ENCODE measurements at places on chromosomes 11 and 22.

DNA sequence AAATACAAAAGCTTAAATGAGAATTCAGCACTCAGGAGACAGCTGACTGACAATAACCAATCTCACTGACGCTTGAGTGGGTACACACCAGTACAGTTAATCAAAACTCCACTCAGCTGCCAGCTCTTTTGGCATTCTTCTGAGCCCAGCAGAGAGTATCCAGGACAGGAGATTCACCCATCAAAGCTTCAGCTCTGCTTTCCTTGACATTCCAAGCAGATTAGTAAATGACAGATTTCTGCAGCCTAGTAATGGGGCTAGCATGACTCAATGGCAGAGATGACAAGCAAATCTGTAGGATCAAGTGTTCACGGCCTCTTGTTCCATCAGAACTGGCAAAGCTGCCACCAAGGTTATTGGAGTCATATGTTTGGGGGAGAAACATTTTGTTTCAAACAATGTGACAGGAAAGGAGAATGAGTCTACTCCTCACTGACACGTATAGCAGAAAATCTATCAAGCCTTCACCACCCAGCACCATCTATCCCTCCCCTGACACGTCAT lies 420.0 kb downstream of the DYNC2H1 start:
- no peak for DNase-seq

DNA sequence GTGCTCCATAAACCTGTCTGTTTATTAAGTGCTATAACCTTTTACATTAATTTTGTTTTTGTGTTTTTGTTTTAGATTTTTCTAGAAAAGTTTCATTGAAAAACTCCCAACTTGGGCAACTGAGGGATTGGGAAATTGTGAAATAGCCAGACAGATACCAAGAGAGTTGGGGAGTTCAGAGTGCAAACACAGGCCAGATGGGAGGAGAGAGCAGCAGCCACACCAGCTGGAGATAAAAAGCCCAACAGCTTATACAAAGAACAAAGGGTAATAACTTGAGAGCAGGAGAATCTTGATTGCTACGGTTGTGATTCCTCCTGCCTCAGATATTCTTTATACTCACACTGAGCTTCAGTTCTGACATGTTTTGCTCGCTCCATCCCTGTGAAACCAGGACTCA lies 1642.2 kb downstream of the LRRC4C start:
- DNase-seq, result no peak

GRCh38 chr11:127656116-127656836 lies 655.7 kb upstream of the KIRREL3 start:
- DNase-seq, result no peak

- DNase-seq, result no peak
Observed at GRCh38 chr22:23800297-23801237, 13.8 kb downstream of the SMARCB1 start.

GRCh38 chr11:326592-326841 lies 5.9 kb upstream of the IFITM3 start:
- DNase-seq, result no peak

GRCh38 chr11:9748361-9748970 lies 84.6 kb downstream of the SWAP70 start:
- no peak for DNase-seq

DNA sequence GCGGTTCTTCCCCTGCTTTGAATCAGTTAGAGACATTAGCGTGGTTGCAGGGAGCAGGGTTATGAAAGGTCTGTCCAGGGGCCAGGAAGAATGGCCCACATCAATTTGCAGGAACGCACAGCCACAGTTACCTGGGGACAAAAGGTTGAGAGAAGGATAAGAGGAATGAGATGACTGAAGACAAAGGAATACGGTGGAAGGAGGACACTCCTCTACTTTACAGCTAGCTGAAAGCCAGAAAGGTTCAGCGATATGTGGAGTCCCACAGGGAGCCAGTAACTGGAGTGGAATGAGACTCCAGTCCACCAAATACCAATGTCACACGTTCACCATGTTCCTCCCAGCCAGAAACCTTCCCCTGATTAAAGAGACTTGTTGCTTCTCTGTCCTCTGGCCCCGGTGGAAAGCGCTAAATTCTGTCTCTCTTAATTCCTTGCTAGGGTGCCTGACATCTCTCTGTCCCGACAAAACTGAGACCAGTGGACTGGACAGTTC lies 10.7 kb downstream of the XNDC1N start:
- DNase-seq, result no peak

- no peak for DNase-seq
Observed at GRCh38 chr22:44536411-44536810, 38.4 kb upstream of the RTL6 start.

- DNase-seq, result no peak
Observed at GRCh38 chr11:19975414-19975990, 184.8 kb downstream of the DBX1 start.

DNA sequence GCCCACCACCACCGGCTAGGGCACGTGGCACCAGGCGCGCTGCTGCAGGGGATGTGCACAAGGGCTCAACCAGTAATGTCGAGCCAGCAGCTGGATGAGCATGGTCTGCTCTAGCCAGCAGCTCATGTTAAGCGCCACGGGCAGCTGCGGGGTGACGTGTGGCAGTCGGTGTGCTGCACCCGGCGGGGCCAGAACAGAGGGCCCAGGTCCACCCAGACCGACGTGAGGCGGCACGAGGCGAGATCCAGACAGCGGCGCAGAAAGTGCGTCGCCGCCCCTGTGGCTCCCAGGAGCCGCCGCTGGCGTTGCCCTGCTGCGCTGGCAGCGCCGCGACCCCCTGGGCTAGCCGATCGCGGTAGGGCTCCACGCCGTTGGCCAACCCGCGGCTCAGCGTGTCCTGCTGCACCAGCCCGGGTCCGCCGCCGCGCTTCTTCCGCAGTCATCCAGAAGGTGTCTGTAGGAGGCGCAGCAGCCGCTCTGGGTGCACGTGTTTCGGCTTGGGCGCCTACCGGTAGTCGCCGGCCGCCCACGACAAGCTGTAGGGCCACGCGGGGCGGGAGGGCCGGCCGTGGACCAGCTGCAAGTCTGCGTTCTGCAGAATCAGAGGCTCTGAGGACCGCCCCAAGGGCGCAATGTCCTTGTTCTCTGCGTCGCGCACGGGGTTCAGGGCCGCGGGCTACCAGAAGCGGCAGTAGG lies 4.6 kb upstream of the GALR3 start:
- DNase-seq, result peak; percentile 56

DNA sequence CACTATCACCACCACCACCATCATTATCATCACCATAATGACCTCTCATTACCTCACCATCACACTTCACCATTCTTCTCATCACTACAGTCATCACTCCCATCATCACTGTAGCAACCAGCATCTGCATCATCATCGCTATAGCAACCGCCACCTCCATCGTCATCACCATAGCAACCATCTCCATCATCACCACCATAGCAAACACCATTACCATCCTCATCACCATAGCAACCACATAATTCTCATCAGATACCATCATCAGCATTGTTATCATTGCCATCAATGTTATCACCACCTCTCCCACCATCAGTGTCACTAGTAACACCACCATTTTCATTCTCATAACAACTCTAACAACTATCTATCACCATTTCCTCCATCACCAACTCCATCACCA lies 23.1 kb upstream of the CD82 start:
- no peak for DNase-seq

- DNase-seq, result no peak
Observed at GRCh38 chr22:38645430-38645829, 10.8 kb downstream of the FAM227A start.

DNA sequence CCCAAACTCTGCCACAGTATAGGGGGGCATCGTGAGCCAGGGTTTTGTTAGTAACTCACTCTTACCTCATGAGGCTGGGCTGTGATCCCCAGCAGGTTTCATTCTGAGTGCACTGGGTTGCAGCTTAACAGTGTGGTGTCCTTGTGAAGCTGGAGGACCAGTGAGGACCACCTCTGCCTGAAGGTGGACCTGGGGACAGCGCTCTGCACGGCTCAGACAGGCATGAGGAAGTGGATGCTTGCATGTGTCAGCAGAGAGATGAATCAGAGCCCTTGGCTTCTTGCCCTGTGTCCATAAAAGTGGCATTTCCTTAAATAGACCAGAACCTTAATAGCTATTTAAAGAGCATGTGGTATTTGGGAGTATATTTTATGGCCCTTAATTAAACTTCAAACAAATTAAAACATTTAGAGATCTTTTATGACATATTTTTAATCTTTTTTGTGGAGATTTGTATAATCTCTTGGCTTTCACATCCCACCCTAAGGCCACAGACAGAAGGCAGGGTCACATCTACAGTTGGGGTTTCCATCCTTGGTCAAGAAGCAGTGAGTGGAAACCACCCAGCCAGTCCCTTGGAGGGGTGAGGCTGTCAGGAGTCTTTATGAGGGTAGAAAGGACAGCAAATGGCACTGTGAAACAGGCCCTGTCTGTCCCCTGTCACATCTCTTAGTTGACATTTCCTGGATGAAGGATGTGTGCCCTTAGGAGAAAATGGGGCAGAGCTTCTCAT lies 24.8 kb upstream of the ADORA2A start:
- DNase-seq, result no peak

- no peak for DNase-seq
Observed at GRCh38 chr11:111357150-111358037, 21.7 kb downstream of the POU2AF1 start.

DNA sequence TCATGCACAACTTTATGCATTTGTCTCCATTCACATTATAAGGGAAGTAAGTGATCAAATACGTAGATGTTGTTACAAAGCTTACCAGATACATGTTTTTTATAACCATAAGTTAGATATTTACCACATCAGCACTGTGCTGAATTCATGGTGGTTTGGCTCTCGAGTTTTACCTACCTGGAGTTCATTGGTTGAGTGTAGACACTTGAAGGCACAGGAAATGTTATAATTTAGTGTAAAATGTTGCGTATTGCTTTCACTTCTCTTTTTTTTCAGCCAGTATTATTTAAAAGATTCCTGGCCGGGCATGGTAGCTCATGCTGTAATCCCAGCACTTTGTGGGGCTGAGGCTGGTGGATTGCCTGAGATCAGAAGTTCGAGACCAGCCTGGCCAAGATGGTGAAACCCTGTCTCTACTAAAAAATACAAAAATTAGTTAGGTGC lies 53.1 kb upstream of the GRK2 start:
- DNase-seq, result no peak

GRCh38 chr11:9530020-9530621 lies 43.3 kb upstream of the WEE1 start:
- DNase-seq, result no peak

DNA sequence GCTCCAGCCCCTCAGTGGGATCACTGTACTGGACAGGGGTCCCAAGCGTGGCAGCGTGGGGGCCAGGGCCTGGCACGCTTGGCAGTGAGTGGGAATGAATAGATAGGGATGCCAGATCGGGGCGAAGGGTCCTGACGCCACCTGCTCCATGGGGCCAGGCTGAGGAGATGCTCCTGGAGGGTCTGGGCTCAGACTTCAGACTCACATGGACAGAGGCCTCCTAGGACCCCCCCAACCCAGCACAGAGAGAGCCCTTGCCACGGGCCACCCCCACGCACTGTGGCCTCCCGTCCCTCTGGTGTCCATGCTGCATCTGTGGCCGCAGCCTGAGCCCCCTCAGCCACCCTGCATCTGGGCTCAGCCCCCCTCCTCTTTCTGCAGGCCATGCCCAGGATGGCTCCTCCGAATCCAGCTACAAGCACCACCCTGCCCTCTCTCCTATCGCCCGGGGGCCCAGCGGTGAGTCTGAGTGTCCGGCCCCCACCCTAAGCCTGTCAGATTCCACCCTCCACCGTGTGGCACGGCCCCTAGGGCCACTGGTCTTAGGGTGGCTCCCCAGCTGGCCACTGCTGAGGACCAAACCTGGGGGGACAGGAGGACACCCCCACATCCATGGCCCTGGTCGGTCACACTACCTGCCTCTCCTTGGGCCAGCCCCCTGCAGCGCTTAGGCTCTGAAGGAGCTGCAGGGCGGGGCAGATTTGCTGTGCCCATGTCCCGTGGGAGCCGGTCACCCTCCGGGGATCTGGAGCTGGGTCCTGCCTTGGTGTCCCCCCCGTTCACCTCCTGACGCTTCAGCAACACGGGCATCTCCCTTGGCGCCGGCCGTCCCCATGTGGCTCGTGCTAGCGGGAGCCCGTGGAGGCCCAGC lies 2.7 kb downstream of the MUC5AC start:
- DNase-seq, result no peak

DNA sequence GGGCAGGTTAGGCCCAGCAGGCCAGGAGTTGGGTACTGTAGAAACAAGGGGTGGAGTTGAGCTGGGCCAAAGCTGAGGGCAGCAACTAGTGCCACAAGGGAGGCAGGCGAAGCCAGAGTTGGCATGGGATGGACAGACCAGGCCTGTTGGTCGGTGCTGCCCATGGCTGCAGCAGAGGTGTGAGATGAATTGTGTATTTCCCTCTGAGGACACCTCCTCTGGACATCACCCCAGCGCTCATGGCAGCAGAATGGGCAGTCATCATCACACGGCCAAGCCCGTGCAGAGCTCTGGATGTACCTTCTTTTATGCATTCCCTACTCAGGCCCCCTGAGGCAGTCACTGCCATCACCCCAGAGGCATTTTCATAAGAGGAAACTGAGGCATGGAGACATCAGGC lies 20.3 kb downstream of the TAB1 start:
- no peak for DNase-seq

- DNase-seq, result peak; percentile 25
Observed at GRCh38 chr22:26656891-26657851, at the start of gene MIAT. TSS of gene MIAT (plus strand) at chr22:26657588.

GRCh38 chr11:82539669-82540068 lies 194.0 kb downstream of the FAM181B start:
- DNase-seq, result no peak

- no peak for DNase-seq
Observed at GRCh38 chr11:83863272-83863671, 577.1 kb upstream of the CCDC90B start.

GRCh38 chr11:10428453-10428852 lies 26.6 kb upstream of the AMPD3 start:
- no peak for DNase-seq

- DNase-seq, result no peak
Observed at GRCh38 chr11:44416776-44417175, 106.8 kb upstream of the ALX4 start.

- DNase-seq, result no peak
Observed at GRCh38 chr11:2215230-2215560, 43.6 kb upstream of the TH start.

GRCh38 chr22:17086788-17087497 lies 2.1 kb downstream of the IL17RA start:
- peak; percentile 42 for DNase-seq

DNA sequence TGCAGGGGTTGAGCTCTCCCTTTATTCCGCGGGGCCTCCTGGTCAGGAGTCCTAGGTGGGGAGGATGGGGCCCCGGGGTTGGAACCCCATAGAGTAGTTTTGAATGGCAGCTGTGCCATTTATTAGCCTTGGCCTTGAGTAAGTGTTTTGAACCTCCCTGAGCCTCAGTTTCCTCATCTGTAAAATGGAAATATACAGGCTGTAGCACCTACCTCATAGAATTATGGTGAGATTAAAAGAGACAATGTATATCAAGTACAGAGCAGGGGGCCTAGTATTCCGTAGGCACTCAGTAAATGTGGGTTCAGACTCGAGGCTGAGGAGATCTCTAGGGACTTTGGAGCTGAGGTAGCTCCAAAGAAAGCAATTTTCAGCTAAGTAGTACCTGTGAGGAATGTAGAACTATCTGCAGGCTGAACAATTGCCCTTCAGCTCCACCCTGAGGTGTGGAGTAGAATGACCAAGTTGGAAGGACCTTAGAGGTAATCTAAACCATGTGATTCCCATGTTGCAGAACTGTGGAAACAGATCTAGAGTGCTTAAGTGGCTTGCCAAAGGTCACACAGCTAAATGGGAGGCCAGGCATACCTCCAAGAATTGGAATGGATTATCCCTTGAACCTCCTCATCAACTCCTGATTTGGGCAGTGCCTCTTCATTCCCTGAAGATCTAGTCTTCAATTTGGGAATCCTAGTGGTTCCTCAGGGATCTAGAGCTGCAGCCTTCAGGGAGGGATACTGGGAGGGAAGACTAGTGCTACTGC lies 682 bp downstream of the PGAP2 start:
- DNase-seq, result peak; percentile 42

- DNase-seq, result peak; percentile 38
Observed at GRCh38 chr11:128738942-128739341, 45.1 kb downstream of the FLI1 start.
